ENCODE measurements at places on chromosomes 11 and 22.
A peak's percentile ranks its signal among the peaks of the same experiment; 100 is the strongest.

- peak; percentile 38 for DNase-seq
These were observed 85.2 kb downstream of the PPP6R3 start for GRCh38 chr11:68545796-68546195.

- no peak for DNase-seq
These were observed 23.5 kb downstream of the APLNR start for GRCh38 chr11:57213342-57214097.

DNA sequence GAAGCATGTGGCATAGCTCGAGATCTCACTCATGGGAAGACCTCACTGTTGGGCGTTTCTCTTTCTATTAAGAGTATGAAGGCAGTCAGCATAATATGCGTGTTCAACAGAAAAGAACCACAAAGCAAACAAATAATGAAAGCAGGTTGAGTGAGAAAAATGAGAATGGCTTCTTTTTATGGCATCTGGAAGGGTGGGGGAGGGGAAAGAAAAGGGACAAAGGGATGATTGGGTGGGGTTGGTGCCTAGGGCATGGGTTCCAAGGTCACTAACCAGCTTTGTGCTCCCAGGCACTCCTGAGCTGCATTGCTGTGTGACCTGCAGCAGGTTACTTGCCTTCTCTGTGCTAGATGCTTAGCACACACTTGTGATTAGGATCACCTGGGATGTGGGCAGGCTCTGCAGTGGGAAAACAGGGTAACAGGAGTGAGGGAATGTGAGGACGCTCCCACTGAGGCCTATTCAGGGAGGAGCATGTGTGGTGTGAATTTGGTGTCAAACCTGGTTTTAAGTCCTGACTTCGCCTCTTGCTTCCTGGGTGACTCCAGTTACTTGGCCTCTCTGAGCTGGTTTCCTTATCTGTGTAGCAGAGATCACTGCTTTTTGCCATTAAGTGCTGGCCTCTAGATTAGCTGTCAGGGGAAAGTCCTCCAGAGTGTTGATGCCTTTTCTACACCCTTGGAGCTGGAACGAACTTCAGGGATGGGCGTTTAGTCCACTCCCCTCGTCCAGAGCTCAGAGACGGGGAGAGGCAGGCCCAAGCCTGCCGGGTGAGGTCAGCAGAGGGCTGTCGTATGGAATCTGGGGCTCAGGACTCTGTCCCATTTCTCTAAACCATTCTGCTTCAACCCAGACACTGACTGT is 74.8 kb downstream of the KIAA1671 start:
- DNase-seq, result no peak

DNA sequence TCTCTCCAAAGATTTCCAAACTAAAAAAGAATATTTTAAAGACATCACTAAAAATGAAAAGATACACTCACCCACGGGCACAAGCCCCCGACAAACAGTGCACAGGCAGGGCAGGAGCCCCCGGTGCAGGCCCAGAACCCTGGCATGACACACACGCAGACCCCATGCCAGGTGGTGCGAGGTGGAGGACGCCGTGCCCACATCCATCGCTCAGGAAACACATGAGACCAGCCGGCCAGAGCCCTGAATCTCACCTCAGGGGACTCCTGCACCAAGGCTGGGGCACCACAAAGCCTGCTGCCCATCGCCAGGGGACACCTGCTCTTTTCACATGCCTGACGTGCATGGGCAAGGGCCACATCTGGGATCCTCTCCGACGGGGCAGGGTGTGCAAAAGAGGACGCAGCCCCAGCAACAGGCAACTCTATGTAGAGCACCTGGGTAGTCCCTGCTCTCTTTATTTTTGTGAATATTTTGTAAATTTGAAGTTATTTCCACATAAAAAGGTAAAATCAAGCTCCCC is 13.4 kb downstream of the BRD1 start:
- DNase-seq, result no peak

DNA sequence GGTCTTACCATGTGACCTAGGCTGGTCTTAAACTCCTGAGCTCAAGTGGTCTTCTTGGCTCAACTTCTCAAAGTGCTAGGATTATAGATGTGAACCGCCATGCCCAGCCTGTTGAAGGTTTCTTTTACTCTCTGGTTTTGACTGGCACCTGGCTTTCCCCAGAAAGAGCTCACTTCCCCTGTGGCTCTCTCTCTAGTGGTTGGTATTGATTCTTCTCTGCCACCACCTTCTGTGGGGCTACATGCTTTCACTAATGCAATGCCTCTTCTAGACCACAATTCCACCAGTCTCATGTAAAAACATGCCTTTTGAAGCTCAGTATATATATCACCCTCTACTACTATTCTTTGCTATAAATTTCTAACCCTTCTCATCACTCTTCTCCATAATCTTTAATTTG is 67.2 kb downstream of the CCDC83 start:
- no peak for DNase-seq

GRCh38 chr22:44793506-44794172 is 41.3 kb downstream of the ARHGAP8 start:
- DNase-seq, result no peak

DNA sequence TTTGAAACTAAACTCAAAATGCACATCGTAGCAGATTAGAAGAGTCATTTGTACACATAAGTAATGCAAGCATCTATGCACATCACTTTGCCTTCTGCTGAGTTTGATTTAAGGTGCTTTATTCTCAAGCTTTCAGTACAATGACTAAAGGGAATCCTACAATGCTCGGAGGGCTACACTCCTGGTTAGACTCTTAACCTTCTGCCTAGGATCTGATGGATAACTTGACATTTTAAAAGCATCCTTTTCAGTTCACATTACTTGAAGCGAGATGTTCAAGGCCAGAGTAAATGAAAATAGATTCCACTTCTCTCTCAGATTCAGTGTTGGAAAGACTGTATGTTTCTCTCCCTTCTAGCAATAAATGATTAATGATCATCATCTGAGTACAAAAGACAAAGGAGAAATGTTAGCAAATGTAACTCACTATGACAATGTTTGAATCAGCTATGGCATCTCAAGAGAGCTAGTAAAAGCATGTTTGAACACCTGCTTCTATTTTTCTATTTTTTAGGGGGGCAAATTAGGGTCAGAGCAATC is 259.2 kb upstream of the ANO3 start:
- no peak for DNase-seq

- no peak for DNase-seq
These were observed 86.9 kb upstream of the NNMT start for GRCh38 chr11:114209343-114209742.

- no peak for DNase-seq
These were observed 44.9 kb downstream of the C11orf58 start for GRCh38 chr11:16783321-16783801.

GRCh38 chr11:17652556-17652955 is 66.8 kb upstream of the MYOD1 start:
- DNase-seq, result no peak

DNA sequence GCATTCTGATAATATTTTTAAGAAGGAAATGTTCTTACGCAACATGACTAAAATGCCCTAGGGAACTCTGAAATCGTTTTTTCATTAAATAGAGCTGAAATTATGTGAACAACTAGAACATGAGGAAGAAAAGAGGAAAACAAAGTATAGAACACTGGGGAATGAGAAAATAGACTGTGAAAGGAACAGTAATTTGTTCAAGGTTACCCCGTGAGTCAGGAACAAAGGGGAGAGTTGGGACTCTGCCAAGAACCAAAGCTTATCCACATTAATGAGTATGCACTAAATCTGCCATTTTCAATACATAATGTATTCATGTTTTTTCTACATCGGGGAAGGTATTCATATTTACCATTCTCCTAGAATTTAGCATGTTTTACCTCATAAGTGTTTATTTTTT is 961.8 kb upstream of the CCDC90B start:
- DNase-seq, result no peak

DNA sequence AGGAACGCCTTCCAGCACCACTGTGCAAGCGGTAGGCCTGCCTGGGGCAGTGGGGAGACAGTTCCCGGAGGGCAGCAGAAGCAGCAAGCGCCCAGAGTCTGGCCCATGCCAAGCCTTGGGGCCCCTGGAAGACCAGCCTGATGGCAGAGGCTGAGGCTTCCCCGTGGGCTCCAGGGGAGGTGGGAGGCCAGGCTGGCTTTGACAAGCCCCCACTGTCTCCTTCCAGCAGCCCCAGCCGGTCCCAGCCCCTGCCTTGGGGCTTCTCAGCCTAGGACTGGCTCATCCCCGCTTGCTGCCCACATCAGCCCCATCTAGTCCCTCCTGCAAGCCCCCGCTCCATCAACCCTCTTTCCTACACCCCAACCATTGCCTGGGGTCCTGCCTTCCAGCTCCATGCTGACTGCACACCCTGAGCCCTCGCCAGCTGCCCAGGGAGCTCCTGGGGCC is 46.7 kb downstream of the IGF2 start:
- DNase-seq, result no peak

DNA sequence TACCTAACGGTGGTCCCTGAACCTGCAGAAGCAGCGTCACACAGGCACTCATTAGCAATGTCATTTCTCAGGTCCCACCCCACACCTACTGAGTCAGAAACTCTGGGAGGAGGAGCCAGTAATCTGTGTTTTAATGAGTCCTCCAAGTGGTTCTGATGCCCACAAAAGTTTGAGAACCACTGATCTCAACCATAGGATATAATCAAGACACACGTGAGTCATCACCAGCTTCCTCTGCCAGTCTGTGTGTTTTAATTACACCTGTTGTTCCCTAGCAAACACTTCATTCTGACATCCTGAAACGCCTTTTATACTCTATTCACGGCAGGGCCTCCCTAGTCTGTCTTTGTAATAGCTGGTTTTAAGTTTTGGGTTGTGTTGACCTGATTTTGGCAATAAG is 5.8 kb downstream of the TECTA start:
- DNase-seq, result no peak

- no peak for DNase-seq
These were observed 29.3 kb downstream of the RTN3 start for GRCh38 chr11:63710476-63711217.

GRCh38 chr11:85123752-85124231 is 503.4 kb downstream of the DLG2 start:
- DNase-seq, result no peak

- no peak for DNase-seq
These were observed 638 bp downstream of the SAAL1 start for GRCh38 chr11:18105086-18105801.

DNA sequence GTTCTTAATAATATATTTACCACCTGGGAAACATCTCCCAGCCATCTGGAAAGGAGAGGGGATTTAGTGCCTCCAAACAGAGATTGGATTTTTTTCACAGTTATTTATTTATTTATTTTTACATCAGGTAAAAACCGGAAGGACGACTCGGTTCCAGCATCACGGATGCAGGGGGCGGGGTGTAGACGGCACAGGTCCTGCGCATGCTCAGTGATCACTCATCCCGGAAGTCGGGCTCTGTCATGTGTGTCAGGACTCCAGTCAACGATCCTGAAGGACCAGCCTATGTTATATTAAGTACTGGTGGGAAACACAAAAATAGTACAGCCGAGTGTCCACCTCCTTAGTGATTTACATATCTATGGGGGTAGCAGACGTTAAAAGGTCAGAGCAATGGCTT is 467.6 kb downstream of the NTM start:
- DNase-seq, result no peak

- no peak for DNase-seq
These were observed 8.9 kb downstream of the SDF2L1 start for GRCh38 chr22:21650823-21651520.

DNA sequence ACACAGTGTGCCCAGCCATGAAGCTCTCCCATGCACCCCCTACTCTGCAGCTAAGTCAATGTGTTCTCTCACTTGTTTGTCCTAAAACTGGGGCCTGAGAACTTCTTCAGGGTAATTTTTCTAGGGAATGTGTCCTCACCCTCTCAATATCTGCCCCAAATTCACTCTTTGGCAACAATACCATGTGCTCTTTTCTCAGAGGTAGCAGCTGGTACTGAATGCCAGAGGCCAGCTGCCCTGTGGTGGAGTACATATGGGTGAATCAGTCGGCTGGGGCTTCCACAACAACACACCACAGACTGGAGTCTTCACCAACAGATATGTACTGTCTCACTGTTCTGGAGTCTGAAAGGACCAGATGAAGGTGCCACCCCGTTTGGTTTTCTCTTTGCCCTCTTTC is 97.7 kb upstream of the TOP3B start:
- DNase-seq, result no peak

GRCh38 chr22:20176421-20177085 is 25.7 kb upstream of the CCDC188 start:
- DNase-seq, result no peak

GRCh38 chr22:23065495-23066122 is 4.7 kb upstream of the GNAZ start:
- no peak for DNase-seq

DNA sequence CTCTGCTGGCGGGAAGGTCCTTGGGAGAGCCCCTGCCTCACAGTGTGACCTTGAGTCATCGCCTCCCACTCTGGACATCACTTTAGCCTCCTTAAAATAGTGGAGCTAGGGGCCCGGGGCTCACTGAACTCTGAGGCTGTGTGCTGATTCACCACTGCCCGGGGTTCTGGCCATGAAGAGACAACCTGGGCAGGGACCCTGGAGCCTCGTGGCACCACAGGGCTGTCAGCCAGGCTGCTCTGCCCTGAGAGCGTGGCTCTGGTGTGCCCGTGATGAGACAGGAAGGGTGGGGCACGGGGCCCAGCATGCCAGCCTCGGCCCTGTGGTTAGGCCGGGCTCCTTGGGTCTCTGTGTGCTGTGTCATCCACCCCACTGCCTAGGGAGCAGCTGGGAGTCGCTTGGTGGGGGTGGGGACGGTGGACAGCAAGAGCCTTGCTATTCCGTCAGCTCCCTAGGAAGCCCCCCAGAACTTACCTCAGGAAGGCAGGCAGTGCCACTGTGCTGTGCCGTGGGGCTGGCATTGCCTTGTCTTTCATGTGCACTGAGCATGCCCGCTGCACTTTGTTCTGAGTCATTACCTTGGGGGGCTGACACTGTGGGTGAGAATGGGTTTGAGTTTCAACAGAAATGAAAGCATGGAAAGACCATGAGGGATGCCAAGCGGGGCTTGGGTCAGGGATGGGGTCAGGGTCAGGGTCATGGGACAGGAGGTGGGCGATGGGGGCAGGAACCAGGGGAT is 31.7 kb downstream of the TPCN2 start:
- no peak for DNase-seq

GRCh38 chr11:19365743-19366410 is 125.1 kb upstream of the E2F8 start:
- no peak for DNase-seq

- DNase-seq, result peak; percentile 33
These were observed 561 bp downstream of the TRMT112 start for GRCh38 chr11:64316672-64317324.

GRCh38 chr11:75424396-75424795 is 8.6 kb downstream of the KLHL35 start:
- DNase-seq, result no peak

DNA sequence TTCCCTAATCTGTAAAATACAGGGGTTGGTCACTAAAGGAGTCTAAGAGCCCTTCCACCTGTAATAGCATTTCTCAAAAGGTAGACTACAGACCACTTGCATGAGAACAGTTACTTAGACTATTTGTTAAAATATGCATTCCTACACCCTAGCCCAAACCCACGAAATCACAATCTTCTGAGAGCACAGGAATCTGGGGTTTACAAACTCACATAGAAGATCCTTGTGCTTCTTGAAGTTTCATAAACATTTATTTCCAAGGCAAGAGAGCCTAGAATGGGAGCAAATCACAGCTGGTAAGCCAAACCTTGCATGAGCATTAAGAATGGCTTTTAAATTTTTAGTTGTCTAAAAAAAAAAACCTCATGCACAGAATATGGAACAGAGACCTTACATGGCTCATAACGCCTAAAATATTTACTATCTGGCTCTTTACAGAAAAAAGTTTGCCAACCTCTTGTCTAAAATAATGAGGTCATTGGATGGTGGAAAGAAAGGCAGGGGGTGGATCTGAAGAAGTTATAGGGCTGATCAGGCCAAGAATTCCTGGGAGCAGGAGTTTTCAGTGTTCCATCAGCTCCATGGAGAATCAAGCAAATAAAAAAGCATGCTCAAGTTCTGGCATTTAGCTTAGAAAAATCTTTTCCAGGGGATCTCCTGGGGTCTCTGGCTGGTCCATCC is 133.4 kb downstream of the CCDC34 start:
- DNase-seq, result no peak

All from NCI-H510A (cell line).